ENCODE measurements at places on chromosomes 16 and 17.

GRCh38 chr16:66746682-66747081, 4.7 kb downstream of the DYNC1LI2 start:
- DNase-seq, result no peak

- no peak for DNase-seq
Observed at GRCh38 chr16:89484041-89484501, 6.3 kb downstream of the ANKRD11 start.

- peak; percentile 67 for DNase-seq
Observed at GRCh38 chr17:61335105-61335844, 64.4 kb upstream of the TBX2 start.

- DNase-seq, result no peak
Observed at GRCh38 chr17:83071365-83071764, 8.0 kb upstream of the METRNL start.

GRCh38 chr17:44075598-44076293, 5.2 kb downstream of the G6PC3 start:
- no peak for DNase-seq

Measured in fibroblast of the aortic adventitia (primary cell).